ENCODE measurements at places on chromosomes 7 and 10. TPM values are rescaled to one million over a fixed set of nuclear protein-coding genes. Genes with fewer than 3 reads are reported as not detected.

DNA sequence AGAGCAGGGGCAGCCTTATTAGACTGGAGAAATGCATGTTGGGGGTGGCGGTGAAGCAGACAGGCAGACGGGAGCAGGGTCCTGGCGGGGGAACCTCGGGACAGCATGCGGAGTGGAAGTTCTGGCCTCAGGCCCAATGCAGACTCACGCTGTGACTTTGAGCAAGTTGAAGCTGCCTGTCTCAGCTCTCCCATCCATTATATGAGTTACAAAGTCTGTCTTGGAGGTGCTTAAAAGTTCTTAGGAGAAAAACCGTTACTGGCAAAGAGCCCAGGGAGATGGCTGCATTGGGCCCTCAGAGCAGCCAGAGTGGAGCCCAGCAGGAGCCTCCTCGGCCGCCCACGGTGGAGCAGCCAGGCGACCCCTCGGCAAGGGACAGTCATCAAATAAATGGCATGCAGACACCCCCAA, 509.5 kb downstream of the PLXNA4 start:
- no peak for DNase-seq

DNA sequence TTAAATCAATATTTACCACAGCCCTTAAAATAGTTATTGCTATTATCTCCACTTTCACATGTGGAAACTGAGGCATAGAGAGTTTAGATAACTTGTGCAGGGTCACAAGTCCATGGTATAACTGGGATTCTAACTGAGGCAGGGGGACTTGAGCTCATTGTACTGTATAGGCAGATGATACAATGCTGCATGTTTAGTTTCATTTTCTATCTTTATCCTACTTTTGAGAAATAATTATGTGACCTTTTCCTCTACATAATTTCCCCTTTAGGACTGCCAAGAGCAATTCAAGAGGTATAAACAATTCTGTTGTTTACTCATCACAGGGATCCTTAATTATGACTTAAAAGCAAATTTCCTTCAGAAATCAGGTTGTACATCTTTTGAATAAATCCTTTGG, 193.1 kb downstream of the SUGCT start:
- DNase-seq = no peak

GRCh38 chr7:30789334-30789711, 18.1 kb downstream of the MINDY4 start:
- DNase-seq = no peak

FAM241B gene
- 5.0 TPM for polyA plus RNA-seq

GRCh38 chr10:5960070-5960972, 17.0 kb downstream of the IL15RA start:
- no peak for DNase-seq

GRCh38 chr10:121880895-121881294, 46.9 kb downstream of the ATE1 start:
- no peak for DNase-seq

Measured in urinary bladder (tissue), 4 donors.